AG09319 (cell line): ENCODE measurements at places on chromosomes 16 and 17.

GRCh38 chr17:49677134-49677932 is 564 bp downstream of the SPOP start:
- DNase-seq, result peak; percentile 87

GRCh38 chr17:34556384-34556783 is 23.0 kb upstream of the TMEM132E start:
- DNase-seq, result no peak

DNA sequence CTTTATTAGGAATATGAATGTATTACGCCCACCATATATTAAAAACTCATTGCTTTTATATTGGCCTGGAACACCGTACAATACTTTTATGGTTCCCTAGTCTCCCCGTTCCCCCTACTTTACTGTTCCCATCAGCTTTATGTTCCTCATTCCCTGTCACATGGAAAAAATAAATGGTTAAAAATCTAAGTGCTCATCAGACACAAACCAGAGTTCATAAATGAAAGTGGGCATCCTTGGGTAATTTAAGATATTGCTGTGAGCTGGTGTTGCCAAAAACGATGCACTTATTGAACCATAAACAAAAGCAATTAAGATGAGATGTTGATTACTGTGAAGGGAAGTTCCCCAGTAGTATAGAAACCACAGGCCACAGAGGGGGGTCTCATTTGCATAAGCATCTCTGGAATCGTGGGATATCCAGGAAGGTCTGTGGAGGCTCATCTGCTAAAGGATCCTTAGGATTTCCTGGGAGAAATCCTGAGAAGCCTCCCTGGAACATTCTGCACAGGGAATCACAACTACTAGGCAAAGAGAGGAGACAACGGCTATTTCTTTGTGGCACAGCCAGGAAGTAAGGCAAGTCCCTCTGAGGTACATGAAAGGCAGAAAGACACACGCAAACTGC is 591.4 kb upstream of the CDH11 start:
- no peak for DNase-seq

- DNase-seq, result no peak
These were observed 42.7 kb downstream of the CYB5B start for GRCh38 chr16:69467080-69467479.

- no peak for DNase-seq
These were observed 55.4 kb downstream of the JPH3 start for GRCh38 chr16:87657621-87658192.

- no peak for DNase-seq
These were observed 47.8 kb upstream of the FOXF1 start for GRCh38 chr16:86462334-86463084.

DNA sequence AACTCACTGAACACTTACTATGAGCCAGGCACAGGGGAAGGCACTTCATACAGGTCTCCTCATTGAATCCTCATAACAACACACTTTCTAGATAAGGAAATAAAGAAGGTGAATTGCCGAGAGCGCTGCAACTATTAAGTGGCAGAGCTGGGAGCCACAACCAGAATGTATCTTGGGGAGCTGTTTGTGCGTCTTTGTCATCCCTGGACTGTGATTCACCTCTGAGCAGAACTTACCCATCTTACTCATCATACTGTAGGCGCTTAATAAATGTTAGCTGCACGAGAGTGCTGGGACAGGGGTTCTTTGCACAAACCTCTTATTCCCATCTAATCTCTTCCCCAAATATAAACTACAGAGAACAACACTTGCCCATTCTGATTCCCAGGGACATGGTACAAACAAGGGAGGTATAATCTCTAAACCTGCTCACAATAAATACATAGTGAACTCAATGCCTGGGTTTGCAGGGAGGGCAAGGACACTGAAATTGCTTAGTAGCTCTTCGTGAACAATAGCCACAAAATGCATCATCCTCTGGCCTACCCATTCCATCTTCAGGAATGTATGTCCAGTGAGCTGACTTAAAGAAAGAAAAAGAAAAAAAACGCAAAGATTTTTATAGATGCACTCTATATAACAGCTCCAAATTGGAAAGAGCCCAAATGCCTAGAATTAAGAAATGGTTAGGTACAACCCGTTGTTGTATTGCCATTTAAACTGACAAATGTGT is 43.0 kb downstream of the MYO18A start:
- DNase-seq, result no peak

GRCh38 chr16:11593581-11593980 is 6.9 kb upstream of the LITAF start:
- no peak for DNase-seq

DNA sequence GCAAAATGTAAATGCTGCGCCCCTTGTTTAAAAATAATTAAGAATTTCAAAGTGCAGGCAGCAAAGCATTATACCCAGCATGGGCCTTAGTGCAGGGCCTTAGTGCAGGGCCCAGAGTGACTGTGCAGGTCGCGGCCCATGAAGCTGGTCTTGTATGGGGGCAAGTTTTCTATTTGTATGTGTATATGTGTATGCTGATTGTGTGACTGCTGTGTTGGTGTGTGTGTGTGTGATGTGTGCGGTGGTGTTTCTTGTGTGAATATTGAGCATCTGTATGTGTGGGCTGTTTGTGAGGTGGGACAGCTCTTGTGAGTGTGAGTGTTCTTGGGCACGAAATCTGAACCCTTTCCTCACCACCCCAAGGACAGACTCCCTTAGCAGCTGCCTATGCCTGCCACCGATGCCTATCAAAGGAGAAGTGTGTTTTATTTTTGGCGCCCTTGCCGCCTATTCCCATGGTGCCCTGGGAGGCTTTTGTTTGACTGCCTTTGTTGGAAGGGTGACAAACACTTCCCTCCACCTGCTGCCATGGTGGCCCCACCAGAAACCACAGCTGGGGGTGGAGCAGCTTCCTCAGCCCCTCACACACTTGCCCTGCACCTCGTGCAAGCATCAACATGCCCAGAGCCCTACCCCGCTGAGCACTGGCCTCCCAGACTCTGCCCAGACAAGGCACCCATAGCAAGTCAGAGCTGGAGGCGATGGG is 18.0 kb downstream of the CCR7 start:
- no peak for DNase-seq

- no peak for DNase-seq
These were observed 7.0 kb upstream of the GINS3 start for GRCh38 chr16:58385218-58385773.

DNA sequence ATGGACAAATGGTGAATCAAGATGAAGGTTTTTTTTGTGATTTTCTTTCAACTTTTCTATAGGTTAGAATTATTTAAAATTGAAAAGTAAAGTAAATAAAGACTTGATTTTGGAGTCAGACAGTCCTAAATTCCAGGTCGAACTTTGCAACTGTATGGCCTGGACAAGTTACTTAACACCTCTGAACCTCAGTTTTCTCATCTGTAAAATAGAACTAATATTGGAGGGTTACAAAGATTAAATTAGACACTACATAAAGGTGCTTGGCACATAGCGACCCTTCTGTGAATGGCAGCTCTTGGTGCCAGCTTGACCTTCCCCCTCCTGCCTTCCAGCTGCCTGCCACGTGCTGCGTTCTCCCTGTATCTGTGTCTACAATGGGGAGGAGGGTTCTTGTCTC is 3.0 kb downstream of the RSAD1 start:
- no peak for DNase-seq

DNA sequence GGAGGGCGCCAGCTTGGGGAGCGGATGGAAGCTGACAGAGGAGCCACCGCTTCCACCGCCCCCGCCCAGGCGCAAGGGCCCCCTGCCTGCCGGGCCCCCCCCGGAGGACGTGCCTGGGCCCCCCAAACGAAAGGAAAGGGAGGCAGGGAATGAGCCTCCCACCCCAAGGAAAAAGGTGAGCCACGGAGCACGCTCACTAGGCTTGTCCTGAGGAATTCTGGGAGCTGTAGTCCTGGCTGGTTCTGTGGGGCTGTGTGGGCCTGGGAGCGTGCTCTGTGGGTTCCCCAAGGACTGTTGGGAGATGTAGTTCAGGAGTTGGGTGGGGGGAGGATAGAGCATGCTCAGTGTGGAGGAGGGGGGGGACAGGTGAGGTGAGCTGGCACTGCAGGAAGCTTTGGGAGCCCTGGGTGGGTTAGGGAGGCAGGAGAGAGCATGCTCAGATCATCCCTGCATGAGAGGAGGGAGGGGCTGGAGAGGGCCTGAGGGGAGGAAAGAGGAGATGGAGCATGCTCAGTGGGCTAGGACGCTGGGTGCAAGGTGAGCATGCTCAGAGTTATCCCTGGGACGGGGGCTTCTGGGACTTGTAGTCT is 4.5 kb downstream of the FBXL19 start:
- DNase-seq, result no peak

DNA sequence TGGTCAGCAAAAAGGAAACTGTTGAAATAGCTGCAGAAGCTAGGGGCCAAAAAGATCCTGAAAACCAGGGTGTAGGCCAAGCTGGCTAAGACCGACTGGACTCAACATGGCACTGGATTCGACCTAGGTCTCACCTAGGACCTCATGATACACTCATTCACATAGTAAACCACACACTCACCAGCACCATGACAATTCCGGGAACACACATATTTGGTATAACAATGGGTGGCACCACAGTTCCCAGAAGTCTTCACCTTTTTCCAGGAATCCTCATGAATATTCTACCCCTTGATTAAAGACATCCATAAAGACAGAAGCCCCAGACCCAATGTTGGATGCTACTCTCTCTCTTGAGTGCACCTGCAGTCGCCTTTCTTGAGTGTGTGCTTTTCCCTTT is 460.1 kb downstream of the TMEM114 start:
- no peak for DNase-seq

DNA sequence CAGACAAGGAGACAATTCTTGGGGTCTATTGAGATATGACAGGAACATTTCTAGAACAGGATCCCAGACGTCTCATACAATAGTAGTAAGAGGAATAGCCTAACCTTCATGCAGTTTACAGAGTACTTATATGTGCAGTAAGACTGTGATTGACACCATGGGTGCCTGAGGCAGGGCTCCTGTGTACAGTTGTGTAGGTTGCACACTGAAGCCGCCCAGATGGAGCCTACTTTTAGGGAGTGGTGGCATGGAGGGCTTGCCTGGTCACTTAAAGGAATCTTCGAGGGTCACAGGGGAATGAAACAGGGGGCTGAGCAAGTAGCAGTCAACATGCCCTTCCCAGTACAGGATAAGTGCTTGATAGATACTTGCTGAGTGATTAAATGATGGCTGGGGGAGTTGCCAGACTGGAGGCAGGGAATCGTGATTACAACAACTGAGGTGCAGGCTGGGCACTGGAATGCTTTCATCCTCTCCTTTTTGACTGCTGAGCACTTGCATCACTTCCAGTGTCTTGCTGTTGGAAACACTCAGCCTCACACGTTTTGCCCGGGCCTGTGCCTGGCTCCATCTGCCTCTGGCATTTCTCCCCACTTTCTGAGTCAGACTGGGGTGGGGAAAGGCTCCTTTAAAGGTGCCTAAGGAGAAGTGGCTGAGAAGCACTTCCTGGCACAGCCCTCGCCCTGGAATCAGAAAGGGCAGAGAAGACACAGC is 71.0 kb downstream of the COPRS start:
- peak; percentile 67 for DNase-seq

- DNase-seq, result no peak
These were observed 73.8 kb downstream of the CMIP start for GRCh38 chr16:81518439-81518757.
